SJSA1 (cell line): ENCODE measurements at places on chromosomes 12 and 14.
A peak's percentile ranks its signal among the peaks of the same experiment; 100 is the strongest.

DNA sequence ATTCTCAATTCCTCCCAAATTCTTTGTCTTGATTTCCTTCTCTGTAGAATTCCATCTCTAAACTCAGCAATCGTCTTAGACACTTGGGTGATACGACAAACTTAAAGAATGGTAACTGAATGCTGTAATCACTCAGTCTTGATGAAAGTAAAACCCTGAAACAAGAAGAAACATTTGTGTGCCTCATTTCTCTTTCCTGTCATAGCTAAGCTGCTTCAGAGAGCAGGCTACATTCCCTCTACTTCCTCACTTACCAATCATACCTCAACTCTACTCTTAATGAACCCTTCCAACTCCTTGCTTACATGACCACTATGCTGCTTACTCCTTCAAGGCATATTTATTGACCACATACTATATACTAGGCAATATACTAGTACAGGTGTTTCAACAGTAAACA is 8.3 kb downstream of the MAP4K5 start:
- H3K4me3 ChIP-seq = no peak overlapping the region
- H3K4me1 ChIP-seq = peaks cover 46% of the 10 kb centered on the region
- H3K27ac ChIP-seq = no peak overlapping the region
- no peaks in the 10 kb centered on the region for H3K27me3 ChIP-seq

DNA sequence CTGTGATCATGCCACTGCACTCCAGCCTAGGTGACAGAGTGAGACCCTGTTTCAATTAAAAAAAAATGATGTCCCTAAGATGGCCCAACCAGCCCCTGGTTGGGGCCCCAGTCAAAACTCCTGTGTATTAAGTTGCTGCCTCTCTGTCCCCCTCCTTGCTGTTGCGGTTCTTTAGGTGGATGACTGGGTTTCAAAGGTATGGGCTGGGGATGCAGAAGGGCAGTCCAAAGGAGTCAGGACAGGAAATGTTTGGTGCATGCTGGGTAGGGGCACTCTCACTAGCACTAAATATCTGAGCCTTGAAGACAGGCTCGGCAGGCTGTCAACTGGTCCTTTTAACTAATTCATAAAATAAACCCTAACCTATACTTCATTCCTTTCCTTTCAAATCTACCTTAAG is 12.0 kb upstream of the PIP4K2C start:
- no peak overlapping the region for H3K27ac ChIP-seq
- H3K36me3 ChIP-seq = no peaks in the 10 kb centered on the region
- no peak overlapping the region for H3K4me3 ChIP-seq
- DNase-seq = no peak
- H3K27me3 ChIP-seq = peaks cover 5% of the 10 kb centered on the region; the same call in 1 of the 2 replicates
- H3K4me1 ChIP-seq = peaks cover 11% of the 10 kb centered on the region

- no peak overlapping the region for H3K4me3 ChIP-seq
- peaks cover 37% of the 10 kb centered on the region for H3K4me1 ChIP-seq
- 0 out of 2 replicates have a peak, but pooled peaks cover 3% of the 10 kb centered on the region for H3K36me3 ChIP-seq
Measured at GRCh38 chr12:11688831-11689230, 39.4 kb downstream of the ETV6 start.

DNA sequence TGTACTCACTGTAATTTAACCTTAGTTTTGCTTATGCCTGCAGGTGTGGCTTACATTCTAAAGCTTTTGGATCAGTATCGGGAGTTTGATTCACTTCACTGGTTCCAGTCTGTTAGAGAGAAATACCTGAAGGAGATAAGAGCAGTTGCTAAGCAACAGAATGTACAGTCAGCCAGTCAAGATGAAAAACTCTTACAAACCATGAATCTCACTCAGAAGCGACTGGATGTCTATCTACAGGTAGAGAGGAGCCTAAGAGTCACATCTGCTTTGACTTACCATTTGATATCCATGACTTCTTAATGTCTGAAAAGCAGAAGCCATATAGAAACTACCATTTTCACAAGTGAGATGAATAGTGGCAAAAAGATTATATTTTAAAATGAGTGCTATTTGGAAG is 56.5 kb downstream of the WASHC4 start:
- no peaks in the 10 kb centered on the region for H3K4me1 ChIP-seq
- no peaks in the 10 kb centered on the region for H3K36me3 ChIP-seq
- DNase-seq = peak; percentile 50
- no peak overlapping the region for H3K27ac ChIP-seq

DNA sequence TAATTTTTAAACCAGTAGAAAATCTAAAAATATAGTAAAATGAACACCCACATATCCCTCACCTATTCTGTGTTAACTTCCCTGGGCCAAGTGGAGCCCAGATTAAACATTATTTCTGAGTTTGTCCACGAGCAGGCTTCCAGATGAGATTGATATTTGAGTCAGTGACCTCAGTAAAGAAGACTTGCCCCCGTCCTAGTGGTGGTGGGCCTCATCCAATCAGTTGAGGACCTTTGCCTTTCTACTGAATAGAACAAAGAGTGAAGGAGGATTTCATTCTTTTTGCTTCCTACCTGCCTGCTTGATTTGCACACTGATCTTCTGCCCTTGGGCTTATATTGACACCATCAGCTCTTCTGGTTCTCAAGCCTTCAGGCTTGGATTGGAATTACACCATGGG is 174.7 kb upstream of the PLEKHG7 start:
- H3K36me3 ChIP-seq = no peaks in the 10 kb centered on the region
- DNase-seq = no peak
- H3K27ac ChIP-seq = no peak overlapping the region
- no peak overlapping the region for H3K4me3 ChIP-seq
- H3K4me1 ChIP-seq = no peaks in the 10 kb centered on the region

- H3K4me1 ChIP-seq = peaks cover 21% of the 10 kb centered on the region
- DNase-seq = no peak
- no peak overlapping the region for H3K27ac ChIP-seq
- no peaks in the 10 kb centered on the region for H3K27me3 ChIP-seq
- H3K4me3 ChIP-seq = no peak overlapping the region
- H3K36me3 ChIP-seq = no peaks in the 10 kb centered on the region
Measured at GRCh38 chr12:13165617-13166041, 30.9 kb upstream of the EMP1 start.

DNA sequence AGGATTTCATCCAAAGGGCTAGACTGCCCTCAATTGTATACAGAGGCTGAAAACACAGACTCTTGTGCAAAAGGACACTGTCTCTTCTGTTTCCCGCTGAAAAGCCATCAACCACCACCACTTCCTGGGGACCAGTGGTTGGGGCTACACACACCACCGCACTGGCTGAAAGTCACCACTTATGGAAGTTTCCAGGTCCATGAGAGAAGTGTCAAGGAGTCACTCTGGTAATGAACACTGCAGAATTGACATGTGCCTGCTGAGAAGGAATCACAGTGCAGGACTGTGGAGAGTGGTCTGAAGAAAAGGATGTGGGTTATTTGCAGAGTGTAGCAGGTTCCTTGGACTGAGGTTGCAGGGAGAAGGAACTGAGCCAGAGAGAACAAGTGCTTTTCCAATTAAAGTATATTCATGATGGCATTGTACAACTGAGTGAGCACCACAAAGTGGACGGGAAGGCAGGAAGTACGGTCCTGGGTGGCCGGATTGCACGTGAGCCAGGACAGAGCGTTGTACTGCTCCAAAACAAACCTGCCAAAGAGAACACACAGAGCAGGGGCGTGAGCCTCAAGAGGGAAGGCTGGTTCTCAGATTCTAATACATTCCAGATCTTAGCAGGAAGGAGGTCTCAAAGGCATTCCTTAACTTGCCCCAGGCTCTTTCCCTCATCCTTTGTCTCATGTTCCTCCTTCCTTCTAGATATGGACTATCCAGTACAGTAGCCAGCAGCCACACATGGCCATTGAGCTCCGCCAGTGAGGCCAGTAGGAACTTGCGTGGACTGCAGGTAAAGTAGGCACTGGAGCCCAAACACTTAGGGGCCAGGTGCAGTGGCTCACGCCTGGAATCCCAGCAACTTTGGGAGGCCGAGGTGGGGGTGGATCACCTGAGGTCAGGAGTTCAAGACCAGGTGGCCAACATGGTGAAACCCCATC is 316.4 kb downstream of the MED13L start:
- DNase-seq = no peak
- H3K27ac ChIP-seq = peak overlapping the region; percentile 93
- H3K4me1 ChIP-seq = peaks cover 41% of the 10 kb centered on the region
- no peak overlapping the region for H3K4me3 ChIP-seq

- no peak for DNase-seq
- no peaks in the 10 kb centered on the region for H3K27me3 ChIP-seq
- H3K36me3 ChIP-seq = no peaks in the 10 kb centered on the region
- H3K4me1 ChIP-seq = no peaks in the 10 kb centered on the region
Measured at GRCh38 chr12:90216815-90217214, 508.2 kb upstream of the ATP2B1 start.

- no peaks in the 10 kb centered on the region for H3K27me3 ChIP-seq
- H3K4me3 ChIP-seq = no peak overlapping the region
- H3K36me3 ChIP-seq = no peaks in the 10 kb centered on the region
- no peak for DNase-seq
- H3K27ac ChIP-seq = no peak overlapping the region
Measured at GRCh38 chr12:99055299-99055698, 410.2 kb downstream of the APAF1 start.

- no peaks in the 10 kb centered on the region for H3K4me1 ChIP-seq
- H3K36me3 ChIP-seq = no peaks in the 10 kb centered on the region
- peaks cover 24% of the 10 kb centered on the region for H3K27me3 ChIP-seq
- DNase-seq = no peak
- no peak within 1 kb of the TSS for H3K4me3 ChIP-seq
- H3K27ac ChIP-seq = no peak within 1 kb of the TSS
Measured at GRCh38 chr14:24071144-24071697, at the start of gene CPNE6. CPNE6 (plus strand) TSS chr14:24071562; CDS start chr14:24072937, 1,375 bp downstream.

- H3K27me3 ChIP-seq = no peaks in the 10 kb centered on the region
- peaks cover 45% of the 10 kb centered on the region for H3K4me1 ChIP-seq
- DNase-seq = no peak
- no peaks in the 10 kb centered on the region for H3K36me3 ChIP-seq
- peak overlapping the region; percentile 84 for H3K27ac ChIP-seq
- no peak overlapping the region for H3K4me3 ChIP-seq
Measured at GRCh38 chr12:63302941-63303536, 152.0 kb upstream of the AVPR1A start.

- H3K27ac ChIP-seq = no peak overlapping the region
- no peaks in the 10 kb centered on the region for H3K36me3 ChIP-seq
- no peak overlapping the region for H3K4me3 ChIP-seq
- DNase-seq = peak; percentile 54
- H3K27me3 ChIP-seq = no peaks in the 10 kb centered on the region
Measured at GRCh38 chr14:99660794-99661193, 15.9 kb downstream of the HHIPL1 start.

- peaks cover 10% of the 10 kb centered on the region; the same call in 1 of the 2 replicates for H3K4me1 ChIP-seq
- 0 out of 2 replicates have a peak, but pooled peaks cover 2% of the 10 kb centered on the region for H3K27me3 ChIP-seq
- H3K36me3 ChIP-seq = no peaks in the 10 kb centered on the region
- H3K27ac ChIP-seq = no peak overlapping the region
- DNase-seq = no peak
Measured at GRCh38 chr14:37585101-37585511, 9.9 kb downstream of the FOXA1 start.

DNA sequence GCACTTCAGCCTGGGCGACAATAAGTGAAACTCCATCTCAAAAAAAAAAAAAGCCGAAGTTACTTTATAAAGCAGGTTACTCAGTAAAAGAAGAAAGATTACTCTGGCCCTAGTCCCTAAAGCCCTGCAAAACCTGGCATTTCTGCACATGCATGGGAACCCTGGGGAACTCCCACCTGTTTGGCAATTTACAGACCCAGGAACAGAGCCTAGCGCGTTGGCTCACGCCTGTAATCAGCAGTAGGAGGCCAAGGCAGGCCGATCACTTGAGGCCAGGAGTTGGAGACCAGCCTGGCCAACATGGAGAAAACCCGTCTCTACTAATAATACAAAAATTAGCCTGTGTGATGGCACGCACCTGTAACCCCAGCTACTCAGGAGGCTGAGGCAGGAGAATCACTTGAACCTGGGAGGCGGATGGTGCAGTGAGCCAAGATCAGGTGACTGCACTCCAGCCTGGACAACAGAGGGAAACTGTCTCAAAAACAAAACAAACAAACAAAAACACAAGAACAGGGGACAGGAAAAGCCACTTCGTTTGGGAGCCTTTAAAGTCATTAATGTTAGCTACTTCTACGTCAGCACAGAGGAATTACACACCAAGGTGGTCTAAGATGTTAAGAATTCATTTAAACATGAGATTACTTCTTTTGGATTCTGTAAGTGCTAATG is 34.1 kb upstream of the SPTSSA start:
- no peak overlapping the region for H3K4me3 ChIP-seq
- H3K27me3 ChIP-seq = no peaks in the 10 kb centered on the region
- no peak for DNase-seq
- peaks cover 21% of the 10 kb centered on the region for H3K4me1 ChIP-seq

DNA sequence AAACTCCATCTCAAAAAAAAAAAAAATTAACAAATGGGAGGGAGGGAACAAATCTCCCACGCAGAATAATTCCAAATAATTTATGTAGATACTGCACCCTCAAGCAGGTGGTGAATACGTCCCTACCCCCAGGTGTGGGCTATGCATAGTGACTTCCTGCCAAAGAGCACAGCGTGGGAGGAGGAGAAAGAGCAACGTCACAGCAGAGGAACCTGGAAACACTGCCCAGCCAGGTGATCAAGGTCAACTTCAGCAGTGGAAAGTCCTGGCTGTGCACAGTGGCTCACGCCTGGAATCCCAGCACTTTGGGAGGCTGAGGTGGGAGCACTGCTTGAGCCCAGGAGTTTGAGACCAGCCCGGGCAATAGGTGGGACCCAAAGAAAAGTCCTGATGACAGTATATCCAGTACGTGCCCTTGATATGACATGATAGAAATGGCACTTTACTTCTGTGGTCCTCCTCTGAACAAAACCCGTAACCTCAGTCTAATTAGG is 9.5 kb downstream of the CINP start:
- H3K27me3 ChIP-seq = no peaks in the 10 kb centered on the region
- H3K36me3 ChIP-seq = peaks cover 62% of the 10 kb centered on the region
- DNase-seq = no peak
- no peak overlapping the region for H3K4me3 ChIP-seq
- no peak overlapping the region for H3K27ac ChIP-seq
- no peaks in the 10 kb centered on the region for H3K4me1 ChIP-seq

- peaks cover 44% of the 10 kb centered on the region for H3K36me3 ChIP-seq
- H3K27ac ChIP-seq = no peak within 1 kb of the TSS
- H3K4me3 ChIP-seq = no peak within 1 kb of the TSS
Measured at GRCh38 chr12:6772331-6772695, at the start of gene LAG3. LAG3 (plus strand) TSS chr12:6772520; CDS start chr12:6772853, 333 bp downstream.

DNA sequence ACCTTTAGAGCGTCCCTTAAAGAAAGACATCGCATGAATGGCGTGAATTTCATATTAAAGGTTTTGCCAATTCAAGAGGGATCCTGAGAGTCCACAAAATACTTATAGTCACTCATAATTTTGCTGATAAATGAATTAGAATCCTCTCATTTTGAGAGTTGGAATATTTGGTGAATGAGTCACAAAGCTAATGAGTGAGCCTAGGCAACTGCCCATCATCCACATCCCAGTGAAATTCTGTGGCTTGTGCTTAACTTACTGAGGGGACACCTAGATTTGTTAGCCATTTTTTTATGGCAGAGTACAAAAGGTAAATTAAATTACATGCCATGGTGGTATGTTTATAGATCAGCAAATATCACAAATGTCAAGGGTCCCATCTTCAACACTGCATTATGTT is 12.7 kb upstream of the NOXRED1 start:
- peaks cover 13% of the 10 kb centered on the region for H3K36me3 ChIP-seq
- H3K27me3 ChIP-seq = no peaks in the 10 kb centered on the region
- H3K27ac ChIP-seq = no peak overlapping the region
- H3K4me3 ChIP-seq = no peak overlapping the region
- no peak for DNase-seq
- H3K4me1 ChIP-seq = no peaks in the 10 kb centered on the region
